ENCODE measurements at places on chromosomes 5 and 9.

DNA sequence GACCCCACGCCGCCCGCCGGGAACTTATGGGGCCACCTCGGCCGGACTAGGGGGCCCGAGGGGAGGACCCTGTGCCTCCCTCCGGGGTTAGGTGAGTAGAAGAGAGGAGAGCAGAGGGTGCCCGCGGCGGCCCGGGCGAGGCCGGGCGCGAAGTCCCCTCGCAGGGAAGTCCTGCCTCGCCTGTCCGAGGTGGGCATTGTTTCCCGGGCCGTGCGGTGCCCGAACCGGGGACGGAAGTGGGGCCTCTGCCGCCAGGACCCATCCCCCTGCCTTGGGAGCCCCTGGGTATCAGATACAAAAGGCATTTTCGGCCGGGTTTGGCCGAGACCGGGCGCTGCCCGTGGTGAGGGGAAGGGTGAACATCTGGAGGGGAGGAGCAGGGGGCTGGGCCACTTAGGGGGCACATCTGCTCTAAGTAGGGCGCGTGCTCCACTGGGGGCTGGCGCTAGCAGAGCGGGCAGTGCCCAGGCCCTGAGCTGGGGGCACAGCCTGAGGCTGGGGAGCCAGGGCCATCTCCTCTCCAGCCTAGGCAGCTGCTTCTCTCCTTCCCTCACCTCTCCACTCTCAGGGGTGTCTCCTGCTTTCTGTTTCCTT is 48.2 kb downstream of the DAB2IP start:
- no peaks in the 10 kb centered on the region for H3K36me3 ChIP-seq
- peak overlapping the region; percentile 47 for H3K4me3 ChIP-seq
- DNase-seq, result no peak
- peaks cover 3% of the 10 kb centered on the region for H3K4me1 ChIP-seq
- no peaks in the 10 kb centered on the region for H3K27me3 ChIP-seq

DNA sequence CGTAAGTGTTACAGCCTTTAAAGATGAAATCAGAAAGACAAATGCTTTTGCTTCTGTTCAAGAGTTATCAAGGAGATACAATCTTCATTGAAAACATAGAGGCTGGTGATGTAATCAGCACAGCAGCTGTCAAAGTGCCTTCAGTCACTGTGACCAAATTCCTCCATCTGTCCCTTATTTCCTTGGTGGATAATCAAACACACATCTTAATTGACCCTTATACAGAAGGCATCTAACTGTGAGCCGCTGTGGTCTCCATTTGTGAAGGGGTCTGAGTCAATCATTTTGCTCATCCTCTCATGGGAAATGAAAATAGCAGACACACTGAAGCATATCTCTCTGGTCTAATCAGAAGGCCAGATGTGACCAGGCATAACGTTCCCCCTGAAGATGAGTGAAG is 130.1 kb upstream of the TLR4 start:
- no peak overlapping the region for H3K4me3 ChIP-seq
- no peak for DNase-seq
- H3K27ac ChIP-seq, result no peak overlapping the region
- no peaks in the 10 kb centered on the region for H3K27me3 ChIP-seq
- no peaks in the 10 kb centered on the region for H3K4me1 ChIP-seq

DNA sequence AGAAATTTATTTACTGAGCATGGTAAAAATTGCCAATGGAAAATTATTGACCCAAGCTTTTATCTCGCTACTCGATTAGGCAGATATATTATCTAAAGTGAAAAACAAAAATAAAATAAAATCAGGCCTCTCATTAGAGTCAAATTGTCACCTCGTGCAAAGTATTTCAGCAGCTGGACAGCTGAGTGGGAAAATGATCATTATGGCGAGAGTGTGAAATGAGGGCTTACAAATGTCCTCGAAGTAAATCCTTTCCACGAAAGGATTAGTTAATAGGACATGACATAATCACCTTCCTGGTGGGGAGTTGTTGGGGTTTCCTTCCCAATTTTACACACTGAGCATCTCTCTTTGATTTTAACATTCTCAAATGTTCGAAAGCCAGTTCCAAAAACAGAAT is 5.4 kb upstream of the DPYSL3 start:
- no peak for DNase-seq
- H3K27ac ChIP-seq, result no peak overlapping the region
- no peaks in the 10 kb centered on the region for H3K4me1 ChIP-seq

- H3K4me3 ChIP-seq, result no peak overlapping the region
- peak; percentile 60 for DNase-seq
- H3K27ac ChIP-seq, result no peak overlapping the region
- H3K4me1 ChIP-seq, result no peaks in the 10 kb centered on the region
- no peaks in the 10 kb centered on the region for H3K27me3 ChIP-seq
Measured at GRCh38 chr5:112604732-112605630, 132.7 kb upstream of the APC start.

DNA sequence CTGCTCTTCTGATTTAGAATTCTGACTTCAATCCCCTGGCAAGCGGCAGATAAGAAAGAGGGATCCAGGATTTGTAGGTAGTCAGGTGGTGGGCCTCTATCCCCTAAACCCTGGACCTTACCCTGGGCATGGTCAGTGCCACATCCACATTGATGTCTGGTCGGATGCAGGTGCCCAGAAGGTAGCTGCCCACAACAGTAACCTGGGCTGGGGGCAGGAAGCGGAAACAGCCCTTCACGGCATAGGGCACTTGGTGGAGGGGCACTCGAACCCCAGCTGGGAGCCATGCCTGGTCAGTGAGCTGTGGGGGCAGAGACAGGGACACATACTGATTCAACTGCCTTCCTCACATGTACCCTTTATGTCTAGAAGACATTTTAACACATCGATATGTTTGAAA is 3.8 kb downstream of the NOL6 start:
- no peak overlapping the region for H3K4me3 ChIP-seq
- H3K27ac ChIP-seq, result no peak overlapping the region
- DNase-seq, result no peak
- peaks cover 22% of the 10 kb centered on the region for H3K36me3 ChIP-seq
- H3K27me3 ChIP-seq, result no peaks in the 10 kb centered on the region

DNA sequence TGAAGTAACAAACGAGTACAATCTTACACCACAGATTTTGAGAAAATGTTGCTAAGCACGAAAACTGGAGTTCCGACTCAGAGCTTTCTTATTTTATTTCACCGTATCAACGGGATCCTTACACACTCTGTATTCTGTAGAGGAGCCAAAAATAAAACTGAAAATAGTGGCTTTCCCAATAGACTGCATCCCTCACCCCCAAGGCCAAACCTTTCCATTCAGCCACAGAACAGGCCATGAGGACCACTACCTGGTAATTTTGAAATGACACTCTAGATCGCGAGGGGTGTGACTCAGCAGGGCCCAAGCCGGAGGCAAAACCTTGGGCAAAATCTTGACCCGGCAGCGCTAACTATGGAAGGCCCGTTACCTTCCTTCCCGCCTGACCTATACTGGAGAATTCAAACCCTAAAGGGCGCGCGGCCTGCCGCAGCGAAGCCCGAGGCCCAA is 432 bp downstream of the HSPA9 start:
- no peaks in the 10 kb centered on the region for H3K27me3 ChIP-seq
- DNase-seq, result no peak
- H3K36me3 ChIP-seq, result peaks cover 10% of the 10 kb centered on the region
- H3K27ac ChIP-seq, result peak overlapping the region; percentile 83

Measured in mesendoderm (in vitro differentiated cells).